ENCODE measurements at places on chromosomes 12 and 14. TPM values are rescaled to one million over a fixed set of nuclear protein-coding genes. Genes with fewer than 3 reads are reported as not detected.

GRCh38 chr12:57736741-57737466 lies 1.6 kb downstream of the AGAP2 start:
- DNase-seq: no peak

- peak; percentile 65 for DNase-seq
These were observed 43.7 kb downstream of the TRHDE start for GRCh38 chr12:72315858-72316257.

DNA sequence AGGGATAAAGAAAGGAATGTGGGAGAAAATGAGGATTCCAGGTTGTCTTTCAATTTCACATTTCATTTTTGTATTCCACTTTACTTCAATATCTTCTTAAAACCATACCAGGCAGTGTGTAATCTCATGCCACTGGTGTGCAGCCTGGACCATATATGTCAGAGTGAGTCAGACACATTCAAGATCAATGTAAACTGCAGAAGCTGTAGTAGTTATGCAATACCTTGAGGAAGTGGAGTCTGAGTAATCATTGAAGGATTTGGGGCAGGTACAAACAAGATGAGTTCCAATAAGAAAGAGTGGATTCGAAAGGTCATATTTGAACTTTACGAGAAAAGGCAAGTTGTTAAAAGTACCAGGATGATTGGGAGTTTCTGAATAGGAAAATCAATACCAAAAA lies 14.1 kb downstream of the PLCZ1 start:
- DNase-seq: no peak

VRTN gene
- not detected for total RNA-seq

- peak; percentile 50 for DNase-seq
These were observed 8.2 kb upstream of the HOXC6 start for GRCh38 chr12:54019924-54020590.

HOXC9 gene
- total RNA-seq: not detected

DNA sequence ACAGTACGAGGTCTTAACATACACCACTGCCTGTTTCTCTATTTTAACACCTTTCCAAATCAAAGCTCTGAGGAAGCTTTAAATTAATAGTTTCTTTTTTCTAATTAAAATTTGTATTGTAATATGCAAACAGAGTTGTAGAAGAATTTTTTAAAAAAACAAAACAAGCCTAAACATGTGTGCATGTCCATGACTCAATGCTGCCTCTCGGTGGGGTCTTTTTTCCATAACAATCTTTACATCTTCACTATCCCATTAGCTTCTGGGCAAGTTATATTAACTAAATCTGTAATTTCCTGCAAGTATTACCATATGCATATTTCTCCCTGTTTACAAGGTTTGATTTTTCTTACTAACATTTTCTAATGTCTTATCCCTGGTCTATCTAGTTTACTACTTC lies 143.9 kb upstream of the NAV3 start:
- DNase-seq: peak; percentile 26

- DNase-seq: no peak
These were observed 364.2 kb downstream of the SOX5 start for GRCh38 chr12:23585156-23585781.

GRCh38 chr12:15545334-15545733 lies 223.0 kb downstream of the PTPRO start:
- no peak for DNase-seq

DNA sequence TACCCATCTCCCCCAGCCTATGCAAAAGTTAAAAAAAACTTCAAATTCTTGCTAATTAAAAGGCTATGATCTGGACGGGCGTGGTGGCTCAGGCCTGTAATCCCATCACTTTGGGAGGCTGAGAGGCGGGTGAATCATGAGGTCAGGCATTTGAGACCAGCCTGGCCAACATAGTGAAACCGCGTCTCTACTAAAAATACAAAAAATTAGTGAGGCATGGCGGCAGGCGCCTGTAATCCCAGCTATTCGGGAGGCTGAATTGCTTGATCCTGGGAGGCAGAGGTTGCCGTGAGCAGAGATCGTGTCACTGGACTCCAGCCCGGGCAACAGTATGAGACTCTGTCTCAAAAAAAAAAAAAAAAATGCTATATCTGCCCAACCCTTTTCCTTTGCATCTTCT lies 925.4 kb downstream of the GALC start:
- no peak for DNase-seq

DNA sequence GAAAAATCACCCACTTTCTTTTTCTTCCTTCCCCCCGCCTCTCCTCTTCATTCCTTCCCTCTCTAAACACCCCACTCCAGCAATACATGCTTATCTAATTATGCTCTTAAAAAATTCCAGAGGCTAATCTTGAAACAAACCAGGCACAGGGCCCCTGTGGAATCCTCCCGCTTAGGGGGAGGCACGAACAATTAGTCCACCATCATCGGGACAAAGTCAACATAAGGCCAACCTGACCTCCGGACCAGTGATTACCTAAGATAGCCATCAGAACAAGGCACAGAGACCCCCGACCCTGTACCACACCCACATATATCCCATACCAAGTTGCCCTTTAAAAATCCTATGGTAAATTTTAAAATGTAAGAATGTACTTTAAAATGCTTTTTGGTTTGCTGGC lies 47.1 kb downstream of the KIF21A start:
- DNase-seq: no peak

GRCh38 chr12:109197327-109197726 lies 80.9 kb downstream of the ACACB start:
- DNase-seq: no peak

IL26 gene
- not detected for total RNA-seq

OR2AP1 gene
- total RNA-seq: not detected

DNA sequence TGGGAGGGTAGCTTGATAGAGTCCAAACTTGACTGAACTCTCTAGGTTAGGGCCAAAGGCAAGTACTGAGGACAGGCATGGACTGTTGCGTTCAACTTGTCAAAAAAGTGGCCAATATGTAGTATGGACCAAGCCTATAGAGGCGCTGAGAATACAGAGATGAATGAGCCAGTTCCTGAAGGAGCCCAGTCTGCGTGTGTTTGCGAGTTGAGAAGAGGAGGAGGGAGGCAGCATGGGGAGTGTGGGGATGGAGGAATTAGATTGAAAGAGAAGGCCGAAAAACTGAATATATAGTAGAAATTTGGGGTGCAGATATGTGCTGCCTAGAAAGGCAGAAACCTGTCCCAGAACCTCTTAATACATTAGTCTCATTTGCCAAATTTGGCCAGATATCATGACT lies 412.4 kb downstream of the PCNX1 start:
- DNase-seq: peak; percentile 56

DNA sequence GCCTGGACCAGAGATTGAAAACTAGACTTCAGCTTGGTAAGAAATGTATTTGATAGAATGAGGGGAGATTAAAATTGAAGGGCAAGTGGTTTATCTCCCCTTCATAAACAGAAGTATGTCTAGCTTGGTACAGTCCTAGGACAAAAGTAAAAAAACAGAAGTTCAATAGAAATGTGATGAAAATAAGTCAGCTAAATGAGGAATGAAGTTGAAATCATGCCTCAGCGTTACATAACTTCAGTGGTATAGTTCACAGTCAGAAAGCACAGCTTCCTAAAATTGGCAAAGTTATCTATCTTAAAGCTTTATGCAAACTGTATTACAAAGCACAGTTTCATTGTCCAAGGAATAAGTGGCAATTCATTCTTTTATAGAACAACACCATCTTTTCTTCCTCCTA lies 90.2 kb upstream of the SYT10 start:
- no peak for DNase-seq

DNA sequence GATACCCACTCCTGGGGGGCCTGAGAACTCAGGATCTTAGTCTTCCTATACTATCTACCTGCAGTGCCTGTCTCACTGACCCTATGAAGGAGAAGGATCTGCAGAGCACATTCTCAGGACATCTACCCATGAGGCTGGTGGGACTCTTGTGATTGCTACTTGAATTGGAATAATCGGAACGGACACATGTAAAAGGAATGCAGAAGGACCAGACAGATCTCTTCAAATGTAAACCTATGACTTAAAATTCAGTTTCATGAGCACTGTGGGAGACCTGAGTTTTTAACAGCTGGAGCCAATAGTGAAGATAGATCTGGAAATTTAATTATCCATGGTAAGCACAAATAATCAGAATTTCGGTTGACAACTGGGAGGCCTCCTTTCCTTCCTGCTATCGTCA lies 35.2 kb upstream of the CPSF6 start:
- DNase-seq: no peak

DNA sequence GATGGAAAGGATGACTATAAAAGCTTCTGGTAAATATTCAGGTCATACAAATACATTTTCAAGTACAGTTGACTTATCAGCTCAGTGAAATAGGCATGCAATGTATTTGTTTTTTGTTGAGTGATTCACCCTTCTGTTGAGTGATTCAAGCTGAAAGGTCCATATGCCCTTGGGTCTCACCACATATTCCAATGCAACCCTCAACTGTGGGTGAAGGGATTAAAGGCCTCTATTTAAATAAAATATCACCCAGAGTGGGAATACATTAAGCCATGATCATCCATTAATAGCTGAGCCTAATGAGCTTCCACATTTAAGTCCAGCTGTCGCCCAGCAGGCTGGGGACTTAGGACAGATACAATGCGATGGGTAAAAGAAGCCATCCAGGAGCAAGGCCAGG lies 120.2 kb downstream of the CRACR2A start:
- no peak for DNase-seq

GRCh38 chr12:12837025-12837812 lies 24.1 kb downstream of the DDX47 start:
- DNase-seq: peak; percentile 68

GRCh38 chr12:116876151-116876869 lies 4.9 kb downstream of the HRK start:
- DNase-seq: peak; percentile 91

PRKD1 gene
- 19.2 TPM for total RNA-seq

GRCh38 chr14:34496679-34497513 lies 34.9 kb upstream of the SPTSSA start:
- peak; percentile 92 for DNase-seq

PROX2 gene
- total RNA-seq: not detected

DNA sequence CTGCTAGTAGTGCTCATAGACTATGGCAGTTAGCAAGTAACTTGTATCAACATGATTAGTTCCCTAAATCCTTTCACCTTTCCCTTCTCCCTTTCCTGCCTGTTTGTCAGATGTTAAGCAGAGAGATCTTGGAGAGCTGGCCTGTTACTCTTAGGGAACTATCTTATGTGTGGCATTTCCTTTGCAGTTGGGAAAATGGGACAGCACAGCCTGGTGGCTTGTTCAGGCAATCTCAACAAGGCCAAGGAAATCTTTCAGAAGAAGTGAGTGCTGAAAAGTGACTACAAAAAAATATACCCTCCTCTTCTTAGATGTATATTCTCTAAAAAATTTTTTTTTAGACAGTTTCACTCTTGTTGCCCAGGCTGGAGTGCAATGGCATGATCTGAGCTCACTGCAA lies 7.4 kb downstream of the PARP2 start:
- no peak for DNase-seq

GRCh38 chr12:106736051-106736957 lies 38.2 kb upstream of the RIC8B start:
- no peak for DNase-seq

GRCh38 chr14:92960706-92961566 lies 38.0 kb downstream of the CHGA start:
- DNase-seq: no peak

DNA sequence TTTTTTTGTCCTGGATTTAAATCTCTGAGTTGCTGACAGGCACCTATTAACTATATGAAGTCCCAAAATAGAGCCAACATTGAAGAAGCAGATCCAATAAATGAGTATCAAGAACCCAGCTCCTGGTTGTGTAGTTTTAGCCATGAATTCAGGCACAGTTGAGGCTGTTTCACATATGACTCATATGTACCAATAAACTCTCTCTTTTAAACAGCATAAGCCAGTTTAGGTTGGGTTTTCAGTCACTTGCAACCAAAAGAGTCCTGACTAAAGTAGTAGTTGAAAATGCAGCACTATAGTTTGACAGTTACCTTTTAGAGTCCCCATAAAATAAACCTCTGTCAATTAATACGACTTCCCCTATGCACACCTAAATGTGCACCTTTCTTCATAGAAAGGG lies 389.9 kb downstream of the RPS29 start:
- no peak for DNase-seq

GRCh38 chr14:22131749-22132476 lies 457.1 kb downstream of the DAD1 start:
- DNase-seq: no peak

DNA sequence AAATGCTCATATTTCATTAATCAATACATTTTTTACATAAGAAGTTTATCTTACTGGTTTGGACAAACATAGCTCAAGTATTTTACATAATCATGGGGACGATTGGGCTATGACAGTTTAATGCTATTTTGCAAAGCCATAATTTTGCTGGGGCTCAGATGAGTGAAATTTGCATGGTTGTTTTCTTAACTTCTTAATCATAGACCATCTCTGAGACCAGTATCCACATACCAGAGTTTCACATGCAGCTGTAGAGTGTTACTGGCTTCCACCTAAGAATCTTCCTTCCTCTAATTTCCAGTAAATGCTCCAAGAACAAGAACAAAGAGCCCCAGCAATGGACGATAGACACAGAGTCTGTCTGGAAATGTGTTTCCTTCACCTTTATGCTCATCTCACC lies 303.0 kb upstream of the TMEM132C start:
- DNase-seq: no peak

DNA sequence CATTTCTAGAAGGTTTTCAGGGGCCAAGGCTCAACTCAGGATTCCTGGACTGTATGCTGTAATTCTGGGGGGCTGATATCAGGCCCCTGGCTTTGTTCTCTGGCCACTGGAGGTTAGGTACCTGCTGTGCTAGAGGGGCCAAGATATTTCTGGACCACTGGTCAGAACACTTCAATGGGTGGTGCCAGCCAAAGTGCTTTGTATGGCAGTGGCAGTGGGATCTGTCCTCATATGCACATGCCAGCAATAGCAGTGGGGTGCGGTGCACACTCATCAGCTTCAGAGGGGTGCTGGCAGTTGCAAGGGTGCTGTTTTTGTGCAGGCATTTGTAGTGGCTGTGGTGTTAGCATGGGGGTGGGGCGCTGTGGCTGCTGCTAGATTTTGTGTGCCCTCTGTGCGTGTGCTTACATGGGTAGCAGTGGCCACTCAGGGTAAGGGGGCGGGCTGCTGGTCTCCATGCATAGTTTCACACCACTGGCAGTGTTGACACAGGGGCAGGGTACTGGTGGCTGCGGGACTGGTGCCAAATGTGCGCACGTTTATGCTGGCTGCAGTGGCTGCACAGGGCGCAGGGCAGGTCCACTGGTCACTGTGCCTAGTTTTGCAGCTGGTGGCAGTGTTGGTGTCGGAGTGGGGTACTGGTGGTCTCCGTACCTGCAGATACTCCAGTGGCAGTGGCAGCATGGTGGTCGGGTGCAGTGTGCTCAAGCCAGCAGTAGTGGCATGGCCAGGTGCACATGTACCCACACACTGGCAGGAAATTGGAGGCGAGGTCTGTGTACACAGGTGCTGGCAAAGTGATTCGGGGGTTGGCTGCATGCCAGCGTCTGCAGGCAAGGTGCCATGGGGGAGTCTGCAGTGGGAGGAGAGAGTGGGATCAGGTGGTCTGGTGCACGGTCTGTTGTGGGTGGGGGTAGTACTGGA lies 12.6 kb downstream of the NOPCHAP1 start:
- peak; percentile 17 for DNase-seq

GRCh38 chr14:24070285-24071143 lies 848 bp upstream of the CPNE6 start:
- no peak for DNase-seq

LRTM2 gene
- total RNA-seq: not detected

Measured in tongue (tissue), 3 donors.